Adipocyte (in vitro differentiated cells): ENCODE measurements at places on chromosomes 11 and 22.
A peak's percentile ranks its signal among the peaks of the same experiment; 100 is the strongest.

- peak; percentile 87 for DNase-seq
Observed at GRCh38 chr11:74388678-74389327, 9.4 kb downstream of the PGM2L1 start.

DNA sequence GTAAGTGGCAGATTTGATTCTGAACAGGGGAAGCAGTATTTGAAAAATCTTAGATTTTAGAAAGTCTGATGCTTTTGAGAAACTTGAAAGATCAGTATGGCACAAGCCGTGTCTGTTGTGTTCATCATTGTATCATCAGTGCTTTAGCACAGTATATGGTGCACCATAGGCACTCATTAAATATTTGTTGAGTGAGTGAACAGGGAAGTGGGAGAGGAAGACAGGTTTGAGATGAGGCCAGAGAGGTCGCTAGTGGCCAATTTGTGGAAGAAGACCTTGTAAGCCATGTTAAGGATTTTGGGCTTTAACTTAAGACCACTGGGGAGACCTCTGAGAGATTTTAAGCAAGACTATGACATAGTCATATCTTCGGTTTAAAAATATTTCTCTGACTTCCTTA, 12.9 kb downstream of the CHEK1 start:
- no peak for DNase-seq

DNA sequence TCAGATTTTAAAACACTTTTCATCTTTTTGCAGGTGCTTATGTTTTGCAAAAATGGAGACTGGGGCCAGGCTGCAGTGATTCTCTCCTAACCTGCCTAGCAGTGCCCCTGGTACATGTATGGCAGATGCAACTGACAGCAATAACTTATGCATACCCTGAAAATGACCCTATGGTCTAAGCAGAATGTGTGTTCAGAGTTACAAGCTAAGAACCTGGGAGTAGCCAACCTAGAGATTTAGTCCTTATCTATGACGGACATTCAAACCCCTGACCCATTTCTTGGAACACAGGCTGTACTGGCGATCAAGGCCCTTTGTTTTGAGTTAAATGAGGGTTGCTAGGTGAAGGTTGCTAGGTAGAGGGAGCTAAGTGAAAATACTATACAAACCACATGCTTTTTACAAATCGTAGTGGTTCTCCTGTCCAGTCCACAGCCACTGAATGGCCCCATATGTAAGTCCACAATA, 184.9 kb upstream of the SESN3 start:
- DNase-seq: no peak

- DNase-seq: peak; percentile 37
Observed at GRCh38 chr11:82978422-82979099, 77.0 kb downstream of the DDIAS start.

DNA sequence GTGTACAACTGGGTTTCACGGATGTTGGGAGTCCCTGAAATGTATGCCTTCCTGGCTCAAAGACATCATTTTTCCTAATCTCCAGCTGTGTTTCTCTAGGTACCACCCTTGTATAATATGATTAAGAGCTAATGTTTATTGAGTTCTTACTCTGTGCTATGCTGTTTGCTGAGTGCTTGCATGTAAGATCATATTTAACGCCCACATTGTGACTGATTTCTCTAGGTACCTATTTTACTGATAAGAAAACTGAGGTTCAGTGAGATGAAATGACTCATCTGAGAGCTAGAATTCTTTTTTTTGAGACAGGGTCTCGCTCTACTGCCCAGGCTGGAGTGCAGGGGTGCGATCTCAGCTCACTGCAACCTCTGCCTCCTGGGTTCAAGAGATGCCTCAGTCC, 42.6 kb downstream of the FAM227A start:
- DNase-seq: no peak

DNA sequence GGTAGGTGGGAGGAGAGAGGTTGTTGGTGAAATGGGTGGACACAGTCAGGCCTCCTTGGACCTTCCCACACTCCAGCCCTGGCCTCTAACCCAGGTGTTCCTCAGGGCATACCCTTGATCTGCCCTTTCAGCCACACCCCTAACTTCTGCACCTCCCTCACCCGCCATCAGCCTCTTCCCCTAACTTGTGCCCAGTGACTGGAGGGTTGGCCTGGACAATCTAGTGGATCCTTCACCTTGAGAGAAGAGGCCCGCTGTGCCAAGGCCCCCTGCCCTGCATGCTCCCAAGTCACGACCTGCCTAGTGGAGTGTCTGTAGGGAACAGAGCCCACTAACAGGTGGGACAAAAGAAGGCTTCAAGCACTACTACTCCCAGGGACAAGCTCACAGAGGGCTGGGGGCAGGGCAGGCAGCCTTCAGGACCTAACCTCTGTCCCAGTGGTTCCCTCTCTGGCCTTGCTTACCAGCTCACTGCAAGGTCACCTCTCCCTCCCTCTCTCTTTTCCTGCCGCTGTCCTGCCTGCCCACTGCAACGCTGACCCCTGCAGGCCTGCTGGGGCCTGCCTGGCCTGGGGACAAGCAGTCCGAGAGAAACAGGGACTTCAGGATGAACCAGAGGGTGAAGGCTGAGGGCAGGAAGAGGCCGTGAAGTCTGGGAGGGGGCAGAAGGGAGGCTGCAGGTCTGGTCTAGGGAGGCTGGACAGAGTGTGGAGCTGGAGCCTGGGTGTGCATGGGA, 3.3 kb downstream of the SYT7 start:
- DNase-seq: no peak

DNA sequence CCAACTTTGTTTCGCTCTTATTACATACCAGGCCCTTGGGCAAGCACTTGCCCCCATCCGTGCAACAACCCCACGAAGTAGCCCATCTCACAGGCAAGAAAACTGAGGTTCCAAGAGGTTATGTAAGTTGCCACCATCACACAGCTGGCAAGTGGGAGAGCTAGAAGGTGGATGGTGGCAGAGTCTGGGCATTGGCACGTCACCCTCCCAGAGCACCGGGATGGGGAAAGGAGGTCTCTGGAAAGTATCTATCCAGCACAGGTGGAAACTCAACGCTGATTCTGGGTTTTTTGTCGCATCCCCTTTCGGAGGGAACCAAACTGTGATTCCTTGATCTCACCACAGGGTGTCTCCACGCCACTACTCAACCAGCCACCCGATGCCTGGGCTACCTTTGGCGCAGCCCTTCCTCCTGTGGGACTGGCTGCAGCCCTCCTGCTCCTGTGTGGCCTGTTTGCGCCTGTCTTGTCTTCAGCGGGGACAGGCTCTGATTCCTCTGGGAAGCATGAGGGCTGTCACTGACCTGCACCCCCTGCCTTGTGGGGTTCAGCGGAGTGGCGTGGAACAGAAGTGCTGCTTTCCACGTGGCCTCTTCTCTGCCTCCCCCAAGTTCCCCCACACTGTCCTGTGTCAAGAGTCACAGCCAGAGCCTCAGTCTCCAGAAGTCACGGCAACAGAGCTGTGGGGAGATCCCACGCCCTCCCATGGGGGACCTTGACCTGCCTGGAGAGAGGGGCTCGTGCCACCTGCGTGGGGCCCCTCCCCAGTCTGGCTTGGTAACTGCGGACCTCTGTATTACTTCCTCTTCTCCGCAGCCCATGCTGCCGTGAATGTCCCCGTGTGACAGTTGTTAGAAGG, 34.4 kb upstream of the TRIM29 start:
- DNase-seq: peak; percentile 88

DNA sequence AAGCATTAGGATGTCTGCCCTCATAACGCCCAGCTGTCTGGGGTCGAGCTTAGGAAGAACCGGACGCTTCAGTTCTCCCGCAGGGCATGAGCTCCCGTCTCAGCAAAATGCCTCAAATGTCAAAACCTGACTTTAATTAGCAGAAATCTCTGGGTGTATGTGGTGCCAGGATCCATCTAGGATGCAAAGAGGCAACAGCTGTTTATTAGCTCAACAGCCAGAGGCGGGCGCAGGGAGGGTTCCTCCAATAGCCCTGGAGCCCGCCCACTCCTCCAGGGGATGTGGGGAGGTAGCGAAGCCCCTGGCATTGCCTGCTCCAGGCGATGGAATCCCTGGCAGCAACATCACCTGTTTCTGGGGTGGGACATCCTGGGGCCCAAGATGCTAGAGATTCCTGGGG, 39.4 kb upstream of the RTL6 start:
- peak; percentile 58 for DNase-seq

GRCh38 chr11:60900673-60901404, 5.5 kb downstream of the PRPF19 start:
- no peak for DNase-seq

GRCh38 chr11:92297567-92298553, 73.2 kb downstream of the FAT3 start:
- no peak for DNase-seq

DNA sequence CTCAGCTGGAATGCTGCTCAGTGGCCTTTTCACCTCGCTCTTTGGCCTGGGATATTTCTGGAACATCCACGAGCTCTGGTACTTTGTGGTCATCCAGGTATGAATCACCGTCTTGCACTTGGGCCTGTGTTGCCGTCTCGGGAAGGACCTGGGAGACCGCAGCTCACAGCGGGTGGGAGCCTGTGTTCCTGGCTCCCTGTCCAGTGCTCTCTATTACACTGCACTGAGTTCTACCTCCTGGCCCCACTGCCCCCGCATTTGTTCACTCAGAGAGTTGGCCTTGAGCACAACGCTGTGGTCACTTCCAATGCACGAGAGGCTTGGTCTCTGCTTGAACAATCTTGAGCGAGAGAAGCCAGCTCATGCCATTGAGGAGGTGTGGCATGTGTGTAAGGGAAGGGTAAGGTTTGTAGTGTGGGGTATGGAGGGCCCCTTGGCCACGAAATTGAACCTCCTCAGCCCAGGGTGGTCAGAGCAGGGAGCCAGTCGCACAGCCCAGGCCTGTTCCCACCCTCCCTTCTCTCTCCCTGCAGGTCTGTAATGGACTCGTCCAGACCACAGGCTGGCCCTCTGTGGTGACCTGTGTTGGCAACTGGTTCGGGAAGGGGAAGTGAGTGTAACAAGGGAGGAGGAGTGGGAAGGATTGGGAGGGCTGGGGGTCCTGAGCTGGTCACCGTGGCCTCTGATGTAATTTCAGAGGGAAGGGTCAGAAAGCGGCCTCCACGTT, 16.2 kb downstream of the SLC37A2 start:
- no peak for DNase-seq

DNA sequence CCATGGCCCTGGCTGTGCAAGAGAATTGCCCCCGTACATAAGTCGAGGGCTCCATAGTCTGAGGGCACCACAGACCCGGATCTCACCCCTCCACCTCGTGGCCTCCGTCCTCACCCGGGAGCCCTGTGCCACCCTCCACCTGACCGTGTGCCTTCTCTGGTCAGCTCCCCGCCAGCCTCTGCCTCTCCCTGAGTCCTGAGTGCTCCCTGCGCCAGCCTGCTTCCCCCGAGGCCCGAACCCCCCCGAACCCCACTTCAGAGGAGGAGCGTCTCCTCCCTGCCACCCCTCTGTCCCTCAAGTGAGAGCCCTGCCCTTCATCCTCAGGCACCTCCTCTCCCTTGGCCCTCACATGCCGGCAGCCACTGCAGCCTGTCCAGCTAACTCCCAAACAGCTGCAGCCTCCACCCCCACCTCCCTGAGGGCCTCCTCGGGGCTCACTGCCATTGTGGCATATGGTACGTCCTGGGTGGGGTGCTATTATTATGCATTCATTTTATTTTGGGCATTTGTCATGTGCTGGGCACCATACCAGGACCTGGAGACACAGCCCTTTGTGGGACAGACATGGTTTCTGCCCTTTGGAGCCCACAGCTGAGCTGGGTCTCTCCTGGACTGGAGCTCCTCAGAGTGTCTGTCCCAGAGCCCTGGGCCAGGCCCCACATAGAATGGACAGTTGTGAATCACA, 67.2 kb downstream of the MYO7A start:
- DNase-seq: no peak

GRCh38 chr22:44561139-44561840, 63.3 kb upstream of the RTL6 start:
- DNase-seq: no peak

DNA sequence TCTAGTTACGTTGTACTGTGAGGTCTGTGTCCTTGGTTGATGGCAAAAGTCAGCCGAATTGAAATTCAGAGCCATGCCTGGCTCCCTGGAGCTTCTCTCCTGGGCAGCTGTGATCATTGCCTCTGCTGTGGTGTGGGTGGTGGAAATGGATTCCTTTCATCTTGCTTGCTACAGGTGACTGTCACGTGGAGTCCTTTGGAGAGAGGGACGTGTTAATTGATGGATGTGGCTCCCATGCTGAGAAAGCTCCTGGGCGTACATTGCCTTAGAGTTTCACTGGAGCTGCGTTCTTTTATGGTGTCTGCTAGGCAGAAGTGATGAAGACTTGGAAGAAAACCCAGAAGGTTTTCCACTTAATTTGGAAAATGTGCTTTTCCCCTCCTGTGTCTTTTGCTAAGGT, 41.9 kb upstream of the PPP6R3 start:
- DNase-seq: no peak

- no peak for DNase-seq
Observed at GRCh38 chr22:17342361-17342760, 26.9 kb upstream of the CECR2 start.

DNA sequence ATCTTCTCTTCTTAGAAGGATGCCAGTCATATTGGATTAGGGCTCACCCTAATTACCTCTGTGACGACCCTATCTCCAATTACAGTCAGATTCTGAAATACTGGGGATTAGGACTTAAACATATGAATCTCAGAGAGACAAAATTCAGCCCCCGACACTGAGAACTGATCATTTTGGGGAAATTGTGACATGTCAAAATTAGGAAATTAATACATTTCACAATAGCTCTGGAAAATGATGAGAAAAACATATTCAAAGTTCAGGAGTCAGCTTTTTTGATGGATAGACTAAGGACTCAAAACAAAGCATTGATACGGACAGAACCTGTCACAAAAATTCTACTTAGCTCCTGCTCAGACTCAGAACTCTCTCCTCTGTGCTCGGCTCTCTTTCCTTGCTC, 40.8 kb downstream of the COMMD9 start:
- DNase-seq: peak; percentile 4

DNA sequence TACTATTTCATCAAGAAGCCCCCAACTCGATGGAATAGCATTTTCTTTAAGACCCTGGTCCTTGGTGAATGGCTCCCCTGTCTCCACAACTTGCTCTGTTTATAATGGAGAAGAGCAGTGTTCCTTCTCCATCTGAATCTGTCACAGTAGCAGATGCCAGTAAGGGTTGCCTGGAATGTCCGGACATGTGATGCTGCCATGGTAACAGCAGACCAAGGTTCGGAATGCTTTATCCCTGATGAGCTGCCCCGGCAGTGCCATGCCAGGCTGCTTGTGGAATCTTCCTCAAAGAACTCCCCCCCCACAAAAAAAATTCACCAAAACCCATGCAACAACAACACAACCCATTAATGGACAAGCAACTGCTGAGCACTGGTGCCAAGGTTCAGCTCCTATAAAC, 72.5 kb downstream of the KCNC1 start:
- no peak for DNase-seq

DNA sequence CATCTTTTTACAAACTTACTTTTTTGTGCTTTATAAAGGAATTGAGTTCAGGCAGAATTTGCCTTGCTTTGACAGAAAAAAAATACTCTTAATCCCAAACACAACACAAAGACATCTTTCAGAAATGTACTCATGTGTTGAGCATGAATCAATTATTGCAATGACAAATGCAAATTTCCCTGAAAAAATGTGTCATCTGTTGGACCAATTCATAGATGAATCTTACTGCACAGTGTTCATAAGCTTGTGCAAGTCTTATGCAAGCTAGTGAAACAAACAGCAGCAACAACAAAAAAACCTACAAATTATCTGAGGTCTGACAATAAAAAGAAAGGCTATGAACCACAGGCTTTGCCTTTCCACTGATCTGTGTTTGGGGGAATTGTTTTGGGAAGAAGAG, 42.3 kb upstream of the HTATIP2 start:
- DNase-seq: no peak
